Karpas-422 (cell line): ENCODE measurements at places on chromosomes 11 and 22.

GRCh38 chr11:762421-763072, 14.7 kb downstream of the GATD1 start:
- DNase-seq: peak; percentile 72

DNA sequence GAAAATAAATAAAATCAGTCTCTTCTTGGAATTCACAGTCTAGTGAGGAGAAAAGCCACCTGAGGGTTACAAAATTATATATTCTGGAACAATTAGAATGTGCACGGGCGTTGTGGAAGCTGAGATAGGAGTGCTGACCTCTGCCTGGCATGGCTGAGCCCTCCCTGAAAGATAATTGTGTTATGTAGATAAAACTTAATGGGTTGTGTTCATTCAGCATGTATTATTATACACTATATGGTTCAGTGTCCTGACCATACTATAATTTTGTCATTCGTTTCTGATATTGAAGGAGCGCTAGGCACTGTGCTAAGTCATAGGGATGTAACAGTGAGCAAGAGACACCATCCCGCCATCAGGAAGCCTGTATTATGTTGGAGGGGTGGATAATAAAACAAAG, 3.7 kb downstream of the ACAT1 start:
- DNase-seq: no peak

DNA sequence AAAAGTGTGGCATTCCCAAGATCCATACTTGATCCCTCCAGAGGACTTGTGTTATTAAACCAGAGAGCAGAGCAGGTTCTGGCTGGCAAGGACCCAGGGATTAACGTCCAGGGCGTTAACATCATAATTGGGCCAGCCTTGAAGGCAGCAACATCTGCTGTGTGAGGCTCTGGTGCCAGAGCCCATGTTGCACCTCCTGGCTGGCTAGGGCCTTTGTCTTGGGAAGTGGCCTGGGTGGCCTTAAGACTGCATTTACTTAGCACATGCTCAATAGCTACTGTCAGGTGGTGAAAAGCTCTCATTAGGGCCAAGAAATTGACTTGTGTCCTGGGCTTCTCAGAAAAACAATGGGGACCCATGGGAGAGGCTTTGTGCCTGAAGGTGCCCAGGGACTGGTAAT, 66.6 kb downstream of the CACNG2 start:
- no peak for DNase-seq

DNA sequence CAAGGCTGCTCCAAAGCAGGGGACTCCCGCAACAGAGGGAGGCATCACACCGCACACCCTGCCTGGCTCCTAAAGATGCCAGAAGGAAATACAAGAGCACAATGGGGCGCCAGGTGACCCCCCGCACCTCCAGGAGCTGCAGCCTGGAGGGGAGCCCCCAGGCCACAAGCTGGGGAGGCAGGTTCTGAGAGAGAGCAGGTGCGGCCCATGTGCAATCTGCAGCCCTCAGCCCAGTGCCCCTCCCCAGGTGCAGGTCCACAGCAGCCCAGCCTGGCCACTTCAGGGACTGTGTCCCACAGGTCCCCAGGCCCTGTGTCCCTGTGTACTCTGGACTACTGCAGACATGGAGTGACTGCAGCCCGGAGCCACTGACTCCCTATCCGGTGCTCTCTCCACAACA, 13.1 kb downstream of the WNT7B start:
- DNase-seq: no peak

DNA sequence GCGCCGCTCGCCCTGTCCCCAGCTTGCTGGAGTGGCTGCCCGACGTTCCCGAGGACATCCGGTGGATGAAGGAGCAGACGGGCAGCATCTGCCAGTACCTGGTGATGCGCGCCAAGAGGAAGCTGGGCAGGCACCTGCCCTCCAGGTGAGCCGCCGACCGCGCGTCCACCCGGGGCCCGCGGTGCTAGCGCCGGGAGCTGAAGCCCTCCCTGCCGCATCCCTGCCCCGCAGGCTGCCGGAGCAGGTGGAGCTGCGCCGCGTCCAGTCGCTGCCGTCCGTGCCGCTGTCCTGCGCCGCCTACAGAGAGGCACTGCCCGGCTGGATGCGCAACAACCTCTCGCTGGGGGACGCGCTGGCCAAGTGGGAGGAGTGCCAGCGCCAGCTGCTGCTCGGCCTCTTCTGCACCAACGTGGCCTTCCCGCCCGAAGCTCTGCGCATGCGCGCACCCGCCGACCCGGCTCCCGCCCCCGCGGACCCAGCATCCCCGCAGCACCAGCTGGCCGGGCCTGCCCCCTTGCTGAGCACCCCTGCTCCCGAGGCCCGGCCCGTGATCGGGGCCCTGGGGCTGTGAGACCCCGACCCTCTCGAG, 3.3 kb upstream of the CRACR2B start:
- no peak for DNase-seq

DNA sequence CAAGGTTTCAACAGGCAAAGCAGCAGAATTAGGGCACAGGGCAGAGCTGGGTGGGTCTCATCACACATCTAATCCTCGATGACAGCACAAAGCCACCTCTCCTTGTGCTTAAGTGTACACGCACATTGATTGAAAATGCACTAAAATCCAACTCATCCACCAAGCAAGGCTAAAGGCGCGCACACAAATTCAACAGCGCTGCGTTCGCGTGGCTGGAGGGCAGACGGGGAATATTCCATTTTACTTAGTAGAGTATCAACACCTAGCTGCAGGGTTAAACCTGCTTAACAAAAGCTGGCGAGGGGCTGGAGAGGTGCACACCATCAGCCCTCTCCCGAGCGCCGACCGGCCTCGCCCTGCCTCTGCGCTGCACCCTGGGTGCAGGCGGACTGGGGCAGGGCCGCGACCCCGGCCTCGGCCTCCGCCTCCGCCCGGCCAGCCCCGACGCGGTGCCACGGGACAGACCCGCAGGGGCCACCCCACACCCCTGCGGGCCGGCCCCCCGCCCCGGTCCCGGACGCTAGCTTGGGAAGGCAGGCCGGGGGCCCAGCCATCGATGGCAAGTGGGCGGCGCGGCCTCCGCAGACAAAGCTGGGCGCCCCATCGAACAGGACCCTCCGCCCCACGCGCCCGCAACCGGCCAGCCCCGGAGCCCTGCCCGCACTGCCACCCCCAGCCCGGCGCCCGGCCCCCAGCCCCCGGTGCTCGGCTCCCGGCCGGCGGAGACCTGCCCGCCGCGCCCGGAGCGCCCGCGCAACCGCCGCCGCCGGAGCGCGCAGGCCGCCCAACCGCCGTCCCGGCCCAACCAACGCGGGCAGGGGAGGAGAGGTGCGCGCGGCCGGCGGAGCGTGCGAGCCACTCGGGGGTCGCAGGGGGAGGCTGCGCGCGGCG, 929 bp downstream of the PRDM10 start:
- peak; percentile 58 for DNase-seq

- DNase-seq: no peak
These were observed 1.5 kb downstream of the GALNT18 start for GRCh38 chr11:11620173-11620920.

DNA sequence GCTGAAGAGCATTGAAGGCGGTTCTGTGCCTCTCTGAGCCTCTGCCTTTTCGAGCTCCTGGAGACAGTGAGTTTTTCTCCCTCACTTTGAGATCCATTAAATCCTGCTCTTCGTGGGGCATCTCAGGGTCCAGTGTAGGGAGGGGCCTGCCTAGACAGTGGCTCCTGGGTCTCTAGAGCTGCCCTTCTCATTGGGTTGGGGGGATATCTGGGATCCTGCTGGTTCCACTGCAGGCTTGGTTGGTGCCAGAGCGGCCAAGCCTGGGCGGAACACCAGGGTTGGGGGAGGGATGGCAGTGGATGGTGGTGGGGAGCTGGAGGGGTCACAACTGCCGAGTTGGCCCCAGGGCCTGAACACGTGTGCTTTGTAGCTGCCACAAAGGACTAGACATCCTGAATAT, 52.2 kb upstream of the CARS1 start:
- DNase-seq: no peak

DNA sequence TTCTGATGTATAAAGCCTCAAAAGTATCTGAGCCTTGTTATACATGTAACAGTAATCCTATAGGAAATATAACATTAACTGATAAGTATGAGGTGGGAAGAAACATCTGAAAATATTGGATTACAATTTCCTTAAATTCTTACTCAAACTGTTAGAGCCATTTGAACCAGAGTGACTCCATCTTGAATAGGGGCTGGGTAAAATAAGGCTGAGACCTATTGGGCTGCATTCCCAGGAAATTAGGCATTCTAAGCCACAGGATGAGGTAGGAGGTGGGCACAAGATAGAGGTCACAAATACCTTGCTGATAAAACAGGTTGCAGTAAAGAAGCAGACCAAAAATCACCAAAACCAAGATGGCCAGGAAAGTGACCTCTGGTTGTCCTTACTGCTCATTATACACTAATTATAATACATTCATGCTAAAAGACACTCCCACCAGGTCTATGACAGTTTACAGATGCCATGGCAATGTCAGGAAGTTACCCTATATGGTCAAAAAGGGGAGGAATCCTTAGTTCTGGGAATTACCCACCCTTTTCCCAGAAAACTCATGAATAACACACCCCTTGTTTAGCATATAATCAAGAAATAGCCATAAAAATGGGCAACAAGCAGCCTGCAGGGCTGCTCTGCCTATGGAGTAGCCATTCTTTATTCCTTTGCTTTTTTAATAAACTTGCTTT, 114.9 kb downstream of the PGR start:
- DNase-seq: no peak

GRCh38 chr11:64542172-64543125, 48.6 kb upstream of the SLC22A12 start:
- no peak for DNase-seq

GRCh38 chr22:44351685-44352377, 39.1 kb upstream of the SHISAL1 start:
- DNase-seq: no peak

- DNase-seq: no peak
These were observed 796.3 kb upstream of the ANO3 start for GRCh38 chr11:25535467-25536272.

DNA sequence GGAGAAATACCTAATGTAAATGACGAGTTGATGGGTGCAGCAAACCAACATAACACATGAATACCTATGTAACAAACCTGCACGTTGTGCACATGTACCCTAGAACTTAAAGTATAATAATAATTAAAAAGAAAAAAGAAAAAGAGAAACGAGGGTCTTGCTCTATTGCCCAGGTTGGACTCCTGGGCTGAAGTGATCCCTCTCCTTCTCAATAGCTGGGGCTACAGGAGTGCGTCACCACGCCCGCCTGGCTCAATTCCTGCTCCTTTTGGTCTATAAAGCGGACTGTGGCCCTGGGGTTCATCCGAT, 521 bp upstream of the PTS start:
- DNase-seq: no peak

DNA sequence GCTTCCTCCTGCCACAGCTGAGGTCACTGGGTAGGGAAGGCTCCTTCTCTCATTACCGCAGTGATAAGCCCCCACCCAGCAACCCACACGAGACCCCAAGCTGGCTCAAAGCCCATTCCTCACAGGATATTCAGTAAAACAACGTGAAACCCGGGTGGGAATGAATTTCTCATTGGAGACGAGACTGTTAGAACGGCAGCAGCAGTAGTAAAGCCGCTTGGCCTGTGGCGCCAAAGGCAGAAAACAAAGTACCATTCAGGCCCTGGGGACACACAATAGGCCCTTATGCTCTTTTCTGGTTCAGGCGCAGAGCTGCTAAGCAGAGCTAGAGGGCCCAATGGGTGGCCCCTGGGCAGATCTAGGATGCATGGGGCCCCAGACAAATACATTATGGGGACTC, 45.3 kb downstream of the PC start:
- DNase-seq: no peak

GRCh38 chr11:86577644-86578636, 94.5 kb downstream of the ME3 start:
- no peak for DNase-seq

GRCh38 chr11:78808923-78809322, 234.3 kb upstream of the NARS2 start:
- DNase-seq: no peak

GRCh38 chr11:201966-202365, 5.2 kb downstream of the BET1L start:
- DNase-seq: no peak

GRCh38 chr11:2459016-2459725, 14.4 kb downstream of the KCNQ1 start:
- DNase-seq: no peak

- DNase-seq: no peak
These were observed at the start of gene ASCL2 for GRCh38 chr11:2270322-2271076. ASCL2 (minus strand) TSS chr11:2270588; CDS start chr11:2270332, 256 bp downstream.

GRCh38 chr11:113083571-113083970, 122.4 kb downstream of the NCAM1 start:
- DNase-seq: no peak

GRCh38 chr11:10588904-10589303, 20.4 kb upstream of the LYVE1 start:
- no peak for DNase-seq

DNA sequence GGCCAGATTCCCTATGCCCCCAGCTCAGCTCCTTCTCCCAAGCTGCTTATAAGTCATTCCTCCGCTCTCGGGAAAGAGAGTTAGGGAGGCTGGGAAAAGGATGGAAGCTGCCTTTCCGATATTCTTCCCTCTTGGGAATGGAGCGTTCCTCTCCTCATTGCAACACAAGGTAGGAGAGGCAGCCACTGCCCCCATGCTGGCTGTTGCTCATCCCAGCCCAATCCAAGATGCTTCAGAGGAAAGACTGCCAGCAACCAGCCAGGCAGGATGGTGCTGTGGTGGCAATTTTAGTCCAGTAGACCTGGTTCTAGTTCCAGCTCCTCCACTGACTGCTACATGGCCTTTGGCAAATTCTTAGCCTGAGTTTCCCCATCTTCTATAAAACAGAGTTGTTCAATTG, 13.7 kb upstream of the C11orf96 start:
- DNase-seq: no peak

DNA sequence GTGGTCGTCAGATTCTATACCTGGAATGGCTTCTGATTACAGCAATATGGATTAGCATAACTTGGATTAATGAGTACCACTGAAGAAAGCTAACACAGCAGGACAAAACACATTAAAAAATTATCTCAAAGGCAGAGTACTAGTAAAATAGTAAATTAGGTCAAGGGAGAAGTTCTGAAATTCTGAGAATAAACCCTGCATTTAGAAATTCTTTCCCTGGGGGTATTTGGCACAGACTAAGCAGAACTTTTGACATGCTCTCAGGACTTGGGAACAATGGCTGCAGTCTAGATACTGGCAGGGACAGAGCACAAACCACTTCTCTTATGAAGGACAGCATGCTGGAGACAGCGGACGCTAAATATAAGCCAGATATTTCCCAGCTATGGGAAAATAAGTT, 85.6 kb upstream of the GRIA4 start:
- no peak for DNase-seq

- peak; percentile 55 for DNase-seq
These were observed 2.3 kb downstream of the MMP11 start for GRCh38 chr22:23774922-23775436.
